ENCODE measurements at places on chromosomes 3 and 15.
A peak's percentile ranks its signal among the peaks of the same experiment; 100 is the strongest.

DNA sequence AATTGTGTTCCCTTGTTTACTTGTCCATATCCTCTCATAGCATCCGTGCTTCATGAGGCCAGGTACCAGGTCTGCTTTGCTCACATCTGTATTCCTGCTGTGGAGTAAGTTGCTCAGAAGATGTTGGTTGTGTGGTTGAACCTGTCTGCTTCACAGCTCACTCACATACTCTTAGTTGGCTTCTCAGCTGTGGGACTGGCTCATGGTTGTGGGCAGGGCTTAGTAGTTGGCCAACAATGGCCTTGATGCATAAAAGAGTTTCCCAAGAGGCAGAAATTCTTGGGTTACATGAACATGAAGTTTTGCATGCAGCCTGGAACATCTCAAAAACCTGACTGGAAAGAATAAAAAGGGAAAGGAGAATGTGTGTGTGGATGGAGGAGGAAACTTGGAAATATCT, 17.0 kb downstream of the CELF6 start:
- no peak for DNase-seq

DNA sequence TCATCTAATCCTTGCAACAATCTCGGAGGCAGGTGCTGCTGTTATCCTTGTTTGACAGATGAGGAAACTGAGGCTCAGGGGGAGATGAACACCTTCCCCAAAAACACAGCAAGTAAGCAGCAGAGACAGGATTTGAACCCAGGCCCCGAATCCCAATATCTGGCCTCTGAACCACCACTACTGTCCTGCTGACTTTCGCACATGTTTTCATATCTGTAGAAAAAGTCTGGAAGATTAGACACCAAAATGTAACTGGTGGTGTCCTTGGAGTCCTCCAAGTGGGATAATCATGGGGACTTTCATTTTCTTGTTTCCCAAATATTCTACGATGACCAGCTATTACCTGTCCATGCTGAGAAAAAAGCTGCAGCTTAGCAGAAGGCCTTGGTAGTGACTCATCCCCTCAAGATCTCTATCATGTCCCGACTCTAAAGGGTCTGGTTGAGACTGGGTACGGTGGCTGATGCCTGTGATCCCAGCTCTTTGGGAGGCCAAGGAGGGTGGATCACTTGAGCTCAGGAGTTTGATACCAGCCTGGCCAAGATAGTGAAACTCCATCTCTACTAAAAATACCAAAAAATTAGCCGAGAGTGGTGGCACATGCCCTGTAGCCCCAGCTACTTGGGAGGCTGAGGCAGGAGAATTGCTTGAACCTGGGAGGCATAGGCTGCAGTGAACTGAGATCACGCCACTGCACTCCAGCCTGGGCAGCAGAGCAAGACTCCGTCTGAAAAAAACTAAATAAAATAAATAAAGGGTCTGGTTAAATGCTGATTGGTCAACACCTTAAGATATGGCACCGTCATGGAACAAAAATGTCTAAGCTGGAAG, 8.6 kb downstream of the IRAK2 start:
- no peak for DNase-seq

- DNase-seq: no peak
Measured at GRCh38 chr3:109774108-109774507, 436.8 kb upstream of the DPPA4 start.

- DNase-seq: no peak
Measured at GRCh38 chr15:92025706-92026270, 172.3 kb downstream of the SLCO3A1 start.

DNA sequence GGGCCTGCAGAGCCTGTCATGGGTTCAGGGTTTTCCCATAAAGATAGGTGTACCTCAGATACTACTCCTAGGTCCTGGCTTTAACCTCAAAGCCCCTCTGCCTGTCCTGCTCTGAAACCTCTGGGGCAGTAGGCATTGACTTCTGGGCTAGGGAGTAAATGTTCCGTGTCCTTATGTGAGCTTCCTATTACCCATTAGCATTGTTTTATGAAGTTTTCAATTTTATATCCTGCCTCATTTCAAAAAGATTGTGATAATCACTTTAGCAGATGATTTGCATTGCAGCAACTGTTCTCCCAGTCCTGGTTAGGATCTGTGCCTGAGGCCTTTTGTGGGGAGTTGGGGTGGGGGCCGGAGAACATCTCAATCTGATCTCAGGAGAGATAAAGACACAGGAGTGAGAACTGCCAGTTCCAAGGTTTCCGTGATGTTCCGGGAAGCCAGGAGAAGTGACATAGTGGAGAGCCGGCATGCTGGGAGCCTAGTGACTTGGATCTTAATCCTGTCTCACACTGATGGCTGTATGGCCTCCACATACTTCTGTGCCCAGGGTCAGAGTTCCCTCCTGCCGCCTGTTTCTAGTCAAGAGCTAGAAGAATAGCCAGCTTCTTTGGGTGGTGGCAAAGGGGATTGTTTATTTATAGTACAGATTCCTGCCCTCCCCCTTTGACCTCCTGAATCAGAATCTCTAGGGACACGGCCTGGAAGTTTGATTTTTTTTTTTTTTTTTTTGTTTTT, 10.6 kb downstream of the TPM1 start:
- no peak for DNase-seq

- DNase-seq: no peak
Measured at GRCh38 chr3:139916271-139916670, 18.7 kb upstream of the CLSTN2 start.

GRCh38 chr3:71393093-71393492, 190.4 kb downstream of the FOXP1 start:
- DNase-seq: no peak

DNA sequence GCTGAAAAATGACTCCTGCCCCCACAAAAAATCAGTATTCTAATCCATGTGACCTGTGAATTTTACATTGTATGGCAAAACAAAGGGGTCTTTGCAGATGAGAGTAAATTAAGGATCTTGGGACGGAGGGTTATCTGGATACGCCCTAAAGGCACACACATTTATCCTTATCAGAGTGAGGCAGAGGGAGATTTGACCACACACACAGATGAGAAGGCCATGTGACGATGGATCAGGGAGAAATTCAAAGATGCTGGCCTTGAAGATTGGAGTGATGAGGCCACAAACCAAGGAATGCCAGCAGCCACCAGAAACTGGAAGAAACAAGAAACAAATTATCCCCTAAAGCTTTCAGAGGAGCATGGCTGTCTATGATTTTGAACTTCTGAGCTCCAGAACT, 288.5 kb downstream of the XXYLT1 start:
- DNase-seq: no peak

GRCh38 chr3:53240989-53241972, 14.5 kb downstream of the TKT start:
- no peak for DNase-seq

DNA sequence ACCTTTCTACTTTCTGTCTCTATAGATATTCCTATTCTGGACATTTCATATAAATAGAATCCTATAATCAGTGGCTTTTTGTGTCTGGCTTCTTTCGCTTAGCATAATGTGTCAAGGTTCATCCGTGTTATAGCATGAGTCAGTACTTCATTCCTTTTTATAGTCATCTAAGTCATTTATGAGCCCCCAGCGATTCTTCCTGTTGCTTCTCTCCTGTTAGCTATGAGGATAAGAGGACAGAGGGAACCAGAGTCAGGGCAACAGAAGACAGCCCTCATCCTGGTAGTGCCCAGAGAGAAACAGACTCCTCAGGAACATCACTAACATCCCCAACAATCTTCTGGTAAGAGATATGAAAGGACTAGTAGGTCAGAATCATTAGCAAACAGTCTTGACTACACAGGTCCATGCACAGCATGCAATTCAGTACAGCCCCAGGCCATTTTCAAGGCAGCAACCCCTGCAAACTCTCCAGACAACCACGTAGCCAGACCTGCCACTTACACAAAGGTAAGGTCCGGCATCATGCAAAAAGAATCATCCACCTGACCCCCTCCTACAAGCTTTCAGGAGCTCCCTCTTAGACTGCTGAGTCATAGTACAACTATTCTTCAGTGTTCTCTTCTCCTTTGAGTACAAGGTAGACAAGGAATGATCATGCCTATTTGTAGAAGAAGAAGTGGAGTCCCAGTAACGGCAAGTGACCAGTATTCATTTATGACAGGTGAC, 91.5 kb downstream of the MYLK start:
- no peak for DNase-seq

DNA sequence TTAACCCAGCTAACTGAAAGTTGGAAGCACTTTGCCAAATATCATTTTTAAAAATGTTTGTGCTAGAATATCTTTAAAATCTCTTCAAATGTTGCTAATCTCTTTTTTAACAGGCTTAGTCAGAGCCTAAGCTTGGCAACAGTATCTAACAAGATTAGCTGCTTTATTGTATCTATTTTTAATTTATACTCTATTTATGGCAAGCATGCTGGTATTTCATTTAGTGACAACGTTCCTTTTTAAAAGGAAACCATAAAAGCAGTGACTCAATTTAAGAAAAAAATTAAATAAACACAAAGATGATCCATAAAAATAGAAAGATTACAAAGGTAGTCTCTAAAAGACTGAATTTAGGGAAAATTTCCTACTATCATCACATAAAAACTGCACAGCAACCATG, 40.5 kb downstream of the SLC12A6 start:
- no peak for DNase-seq

- no peak for DNase-seq
Measured at GRCh38 chr15:43330780-43331087, 361 bp upstream of the LCMT2 start.

GRCh38 chr3:13022348-13023234, 50.6 kb downstream of the IQSEC1 start:
- DNase-seq: peak; percentile 32

DNA sequence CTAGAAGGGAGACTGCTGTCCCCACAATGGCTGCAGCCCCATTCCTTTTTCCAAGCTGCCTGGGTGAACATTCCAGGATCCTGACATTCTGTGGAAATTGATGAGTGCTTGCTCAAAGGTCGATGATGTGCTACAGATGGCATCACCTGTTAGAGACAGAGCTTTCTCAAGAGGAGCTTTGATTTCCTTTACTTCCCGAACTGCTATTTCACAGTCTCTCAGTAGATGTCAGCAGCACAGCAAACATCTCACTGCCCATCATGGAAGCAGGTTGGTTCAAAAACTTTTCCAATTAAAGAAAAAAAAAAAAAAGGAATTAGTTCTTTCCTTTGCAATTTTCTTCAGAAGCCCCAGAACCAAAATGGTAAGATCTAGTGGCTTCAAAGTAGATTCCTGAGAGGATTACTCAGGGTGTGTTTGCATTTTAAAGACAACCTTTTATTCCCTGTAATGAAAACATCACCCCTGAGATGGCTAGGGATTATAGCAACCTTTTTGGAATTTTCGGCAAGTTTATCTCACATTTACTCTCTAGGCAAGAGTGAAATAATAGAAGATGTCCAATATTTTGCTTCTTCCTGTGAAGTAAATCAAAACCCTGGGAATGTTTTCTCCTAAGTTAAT, 44.8 kb downstream of the POLR2M start:
- DNase-seq: no peak

- DNase-seq: no peak
Measured at GRCh38 chr3:9428411-9428810, 31.0 kb downstream of the SETD5 start.

DNA sequence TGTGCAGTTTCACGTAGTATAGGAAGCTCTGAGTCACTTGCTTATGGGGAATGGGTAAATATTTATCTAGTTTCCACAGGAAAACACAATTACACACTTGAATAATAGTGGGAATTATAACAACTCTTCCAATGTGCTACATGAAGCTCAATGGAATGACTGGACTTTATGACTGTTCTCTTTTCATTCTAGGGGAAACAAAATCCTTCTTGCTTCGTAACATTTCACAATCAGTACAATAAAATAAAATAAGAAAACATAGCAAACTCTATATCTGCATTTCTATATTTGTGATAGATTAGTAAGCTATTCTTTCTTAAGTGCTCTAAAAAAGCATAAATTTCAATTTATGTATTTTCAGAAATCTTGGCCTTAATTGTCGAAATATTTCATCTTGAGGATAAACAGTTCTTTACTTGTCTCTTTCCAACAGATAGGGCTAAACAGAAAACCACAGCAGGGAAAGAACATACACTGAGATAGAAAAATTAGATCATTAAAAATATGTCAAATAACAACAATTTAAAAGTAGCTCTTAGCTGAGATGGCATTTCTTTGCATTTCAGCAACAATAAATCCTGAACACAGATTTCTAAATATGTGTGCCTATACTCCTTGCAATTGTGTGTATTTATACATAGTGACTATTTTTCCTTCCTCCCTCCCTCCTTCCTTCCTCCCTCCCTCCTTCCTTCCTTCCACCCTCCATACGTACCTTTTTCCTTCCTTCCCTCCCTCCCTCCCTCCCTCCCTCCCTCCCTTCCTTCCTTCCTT, 395.5 kb upstream of the KCNMB2 start:
- DNase-seq: no peak

DNA sequence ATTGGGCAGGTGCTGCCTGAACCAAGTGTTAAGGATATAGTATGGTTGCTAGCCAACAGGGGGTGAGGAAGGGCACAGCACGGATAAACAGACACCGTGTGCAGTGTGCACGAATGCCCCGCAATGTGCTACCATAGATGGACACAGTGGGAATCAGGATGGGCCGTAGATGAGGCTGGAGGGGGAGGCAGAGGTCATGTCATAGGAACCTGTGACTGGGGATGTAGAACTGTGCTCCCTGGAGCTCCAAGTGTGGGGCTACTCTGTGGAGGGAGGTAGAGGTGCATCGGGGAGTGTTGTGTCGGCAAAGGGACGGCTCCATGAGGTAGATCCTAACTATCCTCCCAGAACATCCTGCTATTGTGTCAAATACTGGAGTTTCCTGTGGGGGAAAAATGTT, 102.5 kb downstream of the TNIK start:
- no peak for DNase-seq

DNA sequence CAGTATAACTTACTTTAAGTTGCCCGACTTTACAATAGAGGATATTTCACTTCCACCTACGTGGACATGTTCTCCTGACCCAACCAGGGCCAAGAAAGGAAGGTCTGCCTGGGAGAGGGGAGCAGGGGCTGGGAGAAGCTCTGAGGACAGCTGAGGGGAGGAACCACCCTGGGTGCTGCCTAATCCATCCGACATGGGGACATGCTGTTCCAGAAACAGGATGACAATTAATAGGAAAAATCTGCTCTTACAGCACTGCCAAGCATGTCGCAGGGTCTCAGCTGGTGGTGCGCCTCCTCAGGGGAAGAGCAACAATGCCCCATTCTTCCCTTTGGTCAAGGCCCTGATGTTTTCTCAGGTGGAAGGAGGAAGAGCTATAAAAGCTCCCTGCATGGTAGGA, 132.3 kb downstream of the NTRK3 start:
- DNase-seq: no peak

GRCh38 chr3:136239094-136239493, 11.0 kb upstream of the PCCB start:
- DNase-seq: no peak

GRCh38 chr3:23202203-23202920, 765 bp upstream of the UBE2E2 start:
- DNase-seq: no peak

- DNase-seq: no peak
Measured at GRCh38 chr15:42932833-42933515, 12.4 kb upstream of the TTBK2 start.

GRCh38 chr15:65887565-65887964, 18.3 kb downstream of the RAB11A start:
- no peak for DNase-seq

- DNase-seq: no peak
Measured at GRCh38 chr3:85570819-85571218, 612.0 kb downstream of the CADM2 start.

GRCh38 chr3:81470524-81471278, 290.7 kb downstream of the GBE1 start:
- DNase-seq: no peak
